ENCODE measurements at places on chromosomes 16 and 17.
A peak's percentile ranks its signal among the peaks of the same experiment; 100 is the strongest.

DNA sequence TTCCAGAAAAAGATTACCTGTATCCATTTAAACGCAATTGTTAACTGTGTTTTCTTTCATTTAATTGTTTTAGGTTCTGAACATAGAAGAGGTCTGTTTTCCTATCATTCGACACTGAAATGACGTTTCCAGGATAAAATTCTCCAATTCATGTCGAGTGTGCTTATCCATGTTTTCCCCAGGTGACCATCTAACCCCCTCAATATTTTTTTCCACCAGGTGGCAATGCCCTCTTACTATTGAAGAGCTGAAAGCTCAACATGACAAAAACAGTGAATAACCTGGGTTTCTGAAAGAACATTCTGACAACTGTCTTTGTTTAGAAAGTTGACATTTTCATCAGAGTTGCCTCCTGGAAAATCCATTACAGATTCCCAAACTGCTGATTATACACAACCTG, 948.7 kb downstream of the KCNJ2 start:
- no peak for DNase-seq

DNA sequence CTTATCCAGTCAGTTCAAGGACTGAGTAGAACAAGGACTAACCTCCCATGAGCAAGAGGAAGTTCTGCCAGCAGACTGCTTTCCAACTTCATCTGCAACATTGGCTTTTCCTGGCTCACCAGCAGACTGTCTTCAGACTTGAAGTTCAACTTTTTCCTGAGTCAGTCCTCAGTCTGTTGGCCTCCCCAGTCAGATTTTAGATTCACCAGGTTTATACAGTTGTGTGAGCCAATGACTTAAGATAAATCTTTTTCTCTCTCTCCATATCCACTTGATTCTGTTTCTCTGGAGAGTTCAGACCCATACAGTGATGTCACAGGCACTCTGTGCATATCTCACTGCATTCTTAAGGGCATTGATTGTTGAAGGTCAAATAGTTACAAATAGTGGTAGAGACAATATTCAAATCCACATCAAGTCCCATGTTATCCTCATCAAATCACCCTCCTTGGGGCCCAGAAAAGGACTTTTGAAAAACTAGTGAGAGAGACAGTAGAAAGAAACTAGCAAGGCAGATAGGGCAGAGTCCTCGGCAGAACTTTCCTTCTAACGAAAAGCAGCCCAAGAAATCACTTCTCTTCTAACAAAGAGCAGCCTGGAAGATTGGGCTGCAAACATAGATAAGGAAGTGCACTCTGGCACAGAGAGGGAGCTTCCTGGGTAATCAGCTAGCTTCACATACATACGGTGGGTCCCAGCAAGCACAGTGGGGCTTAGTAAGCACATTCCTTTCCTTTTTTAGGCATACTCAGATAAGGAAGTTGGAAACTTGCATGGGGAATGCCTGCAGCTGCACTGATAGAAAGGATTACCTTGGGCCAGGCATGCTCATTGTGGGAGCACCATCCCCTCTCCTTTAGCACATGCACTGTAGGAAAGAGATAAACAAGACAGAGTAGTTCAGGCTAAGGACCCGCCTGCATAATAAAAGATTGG, 132.3 kb upstream of the FAM20A start:
- no peak for DNase-seq

DNA sequence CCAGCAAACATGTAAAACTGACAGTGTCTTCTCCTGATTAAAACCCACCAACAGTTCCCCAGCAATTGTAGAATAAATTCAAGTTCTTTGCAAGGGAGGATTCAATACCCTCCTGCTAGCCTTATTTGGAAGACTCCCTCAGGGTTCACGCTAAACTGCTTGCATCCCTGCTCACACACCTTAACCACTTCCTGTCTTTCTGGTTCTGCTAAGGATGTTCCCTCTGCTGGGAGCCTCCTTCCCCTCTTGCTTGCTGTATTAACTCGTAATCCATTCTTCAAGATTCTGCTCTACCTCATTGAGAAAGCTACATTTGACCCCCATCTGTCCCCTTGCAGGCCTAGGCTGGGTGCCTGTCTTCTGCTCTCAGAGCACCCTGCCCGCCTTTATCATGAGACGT, 2.3 kb upstream of the SHISA6 start:
- no peak for DNase-seq

GRCh38 chr17:4573669-4574068, 10.7 kb upstream of the SMTNL2 start:
- no peak for DNase-seq

- DNase-seq = peak; percentile 72
Measured at GRCh38 chr17:45948881-45949624, 50.0 kb upstream of the STH start.

DNA sequence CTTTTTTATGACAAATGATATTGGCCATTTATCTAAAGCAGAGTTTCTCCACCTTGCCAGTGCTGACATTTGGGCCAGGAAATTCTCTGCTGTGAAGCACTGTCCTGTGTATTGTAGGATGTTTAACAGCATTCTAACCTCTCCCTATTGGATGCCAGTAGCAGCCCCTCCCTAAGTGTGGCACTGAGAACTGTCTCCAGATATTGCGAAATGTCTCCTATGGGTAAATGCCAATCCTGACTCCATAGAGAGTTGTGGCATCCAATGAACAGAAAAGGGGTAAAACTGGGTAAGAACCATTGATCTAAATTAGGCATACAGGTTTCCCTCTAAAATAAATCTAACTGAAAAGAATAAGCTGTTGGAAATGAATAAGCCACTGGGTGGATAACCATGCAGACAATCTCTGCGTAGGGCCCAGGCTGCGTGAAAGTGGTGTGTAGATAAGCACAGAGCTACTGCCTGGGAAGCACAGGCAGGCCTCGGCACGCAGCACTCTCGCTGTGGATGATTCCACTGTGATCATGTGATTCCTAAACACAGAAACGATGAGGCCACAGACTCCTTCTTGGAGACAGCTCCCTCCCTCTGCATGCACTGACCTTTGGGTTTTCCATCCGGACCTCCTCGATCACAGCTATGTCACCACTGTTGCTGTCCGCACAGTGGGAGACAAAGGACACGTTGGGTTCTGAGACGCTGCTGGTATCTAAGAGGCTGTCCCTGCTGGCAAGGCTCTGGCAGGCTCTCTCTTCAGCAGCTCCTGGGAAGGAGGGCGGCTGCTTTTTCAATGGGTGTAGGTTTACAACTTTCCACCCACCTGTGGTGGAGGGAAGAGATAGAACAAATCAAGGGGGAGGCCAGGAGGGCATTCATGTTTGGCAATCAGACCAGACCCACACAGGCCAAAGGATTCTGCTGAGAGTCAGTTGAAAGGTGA, 44.1 kb downstream of the GTF3C1 start:
- DNase-seq = no peak

- DNase-seq = no peak
Measured at GRCh38 chr16:84453061-84453752, 51.3 kb downstream of the MEAK7 start.

DNA sequence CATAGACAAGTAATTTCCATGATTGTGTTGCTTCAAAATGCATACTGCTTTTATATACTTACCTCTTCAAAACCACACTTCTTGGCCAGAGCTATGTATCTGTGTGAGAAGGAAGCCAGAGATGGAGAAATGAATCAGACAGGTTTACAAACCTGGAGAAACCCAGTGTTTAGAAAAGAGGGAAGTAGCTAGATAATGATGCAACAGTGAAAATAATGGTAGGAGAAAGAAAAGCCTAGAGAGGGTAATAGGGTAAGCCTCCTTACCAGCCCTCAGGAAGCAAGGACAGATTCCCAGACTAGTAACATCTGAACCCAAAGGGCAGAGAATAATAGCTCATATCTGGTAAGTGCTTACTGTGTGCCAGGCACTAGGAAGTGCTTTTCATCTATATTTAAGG, 250.3 kb upstream of the CDH11 start:
- DNase-seq = no peak

DNA sequence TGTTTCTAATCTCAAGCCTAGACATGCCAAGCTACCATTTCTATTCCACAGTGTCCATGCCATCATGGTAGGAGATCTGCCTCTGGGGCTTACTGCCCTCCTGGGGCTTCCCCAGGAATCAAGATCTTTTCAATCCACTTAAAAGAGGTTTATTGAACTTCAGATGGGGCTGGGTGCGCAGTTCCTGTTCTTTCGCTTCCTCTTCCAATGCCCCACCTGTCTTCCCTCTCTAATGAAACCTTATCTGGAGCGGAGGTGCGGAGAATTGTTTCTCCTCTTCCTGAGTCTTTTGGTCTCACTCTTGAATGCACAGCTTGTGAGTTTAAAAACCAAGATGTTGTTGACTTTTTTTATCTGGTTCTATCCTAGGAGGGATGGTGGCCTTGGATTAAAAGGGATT, 30.4 kb upstream of the METTL16 start:
- DNase-seq = no peak

- no peak for DNase-seq
Measured at GRCh38 chr17:32910769-32911168, 17.2 kb upstream of the TMEM98 start.

DNA sequence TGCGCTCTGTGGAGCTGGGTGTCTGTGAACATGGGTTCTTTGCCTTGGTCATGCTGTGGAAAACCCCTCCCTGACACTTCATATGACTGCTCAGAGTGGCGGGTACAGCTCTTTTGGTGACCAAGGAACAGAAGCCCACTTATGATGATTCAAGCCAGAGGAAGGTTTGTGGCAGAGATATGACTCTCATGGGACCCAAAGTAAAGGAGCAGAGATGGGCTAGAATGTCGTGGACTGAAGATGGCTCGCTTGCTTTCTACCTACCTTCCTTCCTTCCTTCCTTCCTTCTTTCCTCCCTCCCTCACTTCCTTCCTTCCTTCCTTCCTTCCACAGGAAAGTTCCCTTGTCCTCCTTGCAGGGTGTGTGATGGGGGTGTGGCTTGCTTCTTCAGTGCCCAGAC, 169.7 kb upstream of the IRX3 start:
- DNase-seq = no peak

GRCh38 chr16:2150418-2151187, 2.2 kb downstream of the RAB26 start:
- DNase-seq = no peak

DNA sequence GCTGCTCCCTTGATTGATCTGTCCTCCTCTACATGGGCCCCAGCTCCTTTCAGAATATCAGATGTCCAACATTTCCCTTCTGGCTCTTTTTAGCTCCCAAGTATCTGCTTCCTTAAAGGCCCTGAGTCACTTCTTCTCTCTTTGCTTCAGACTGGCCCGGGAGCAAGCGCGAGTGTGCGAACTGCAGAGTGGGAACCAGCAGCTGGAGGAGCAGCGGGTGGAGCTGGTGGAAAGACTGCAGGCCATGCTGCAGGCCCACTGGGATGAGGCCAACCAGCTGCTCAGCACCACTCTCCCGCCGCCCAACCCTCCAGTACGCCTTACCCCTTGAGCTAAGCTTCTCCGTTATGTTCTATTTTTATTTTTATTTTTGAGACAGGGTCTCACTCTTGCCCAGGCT, 12.3 kb downstream of the CNTROB start:
- DNase-seq = no peak

DNA sequence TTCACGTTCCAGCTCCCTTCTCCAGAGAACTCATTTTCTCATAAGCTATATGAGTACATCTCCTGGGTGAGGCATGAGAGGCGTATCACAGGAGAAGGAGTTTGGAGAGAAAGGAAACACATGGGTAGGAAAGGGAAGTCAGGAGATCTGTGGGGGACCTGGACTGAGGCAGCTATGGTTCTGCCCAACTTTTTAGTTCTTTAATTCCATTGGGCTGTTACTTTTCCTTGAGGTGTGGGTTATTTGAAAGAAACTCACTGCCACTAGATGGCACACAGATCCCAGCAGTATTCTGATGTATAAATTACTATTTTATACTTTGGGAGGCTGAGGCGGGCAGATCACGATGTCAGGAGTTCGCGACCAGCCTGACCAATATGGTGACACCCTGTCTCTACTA, 63.6 kb downstream of the NUP93 start:
- DNase-seq = no peak

DNA sequence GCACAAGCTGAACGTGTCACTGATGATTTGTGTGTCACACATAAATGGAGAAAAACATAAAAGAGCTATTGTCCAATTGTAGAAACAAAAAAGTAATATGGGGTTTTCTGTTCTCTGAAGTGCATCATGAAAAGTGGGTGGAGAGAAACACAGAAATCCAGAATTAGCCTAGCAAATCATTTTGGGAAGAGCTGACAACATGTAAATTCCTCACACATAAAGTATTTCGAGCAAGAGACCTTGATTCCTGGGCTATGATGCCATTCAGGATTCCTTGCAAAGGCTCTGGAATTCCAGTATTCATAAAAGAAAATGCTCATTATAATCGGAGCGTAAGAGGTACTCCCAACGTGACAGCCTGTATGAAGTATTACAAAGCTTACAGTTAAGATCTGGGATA, 1.1 kb downstream of the DCUN1D3 start:
- no peak for DNase-seq

DNA sequence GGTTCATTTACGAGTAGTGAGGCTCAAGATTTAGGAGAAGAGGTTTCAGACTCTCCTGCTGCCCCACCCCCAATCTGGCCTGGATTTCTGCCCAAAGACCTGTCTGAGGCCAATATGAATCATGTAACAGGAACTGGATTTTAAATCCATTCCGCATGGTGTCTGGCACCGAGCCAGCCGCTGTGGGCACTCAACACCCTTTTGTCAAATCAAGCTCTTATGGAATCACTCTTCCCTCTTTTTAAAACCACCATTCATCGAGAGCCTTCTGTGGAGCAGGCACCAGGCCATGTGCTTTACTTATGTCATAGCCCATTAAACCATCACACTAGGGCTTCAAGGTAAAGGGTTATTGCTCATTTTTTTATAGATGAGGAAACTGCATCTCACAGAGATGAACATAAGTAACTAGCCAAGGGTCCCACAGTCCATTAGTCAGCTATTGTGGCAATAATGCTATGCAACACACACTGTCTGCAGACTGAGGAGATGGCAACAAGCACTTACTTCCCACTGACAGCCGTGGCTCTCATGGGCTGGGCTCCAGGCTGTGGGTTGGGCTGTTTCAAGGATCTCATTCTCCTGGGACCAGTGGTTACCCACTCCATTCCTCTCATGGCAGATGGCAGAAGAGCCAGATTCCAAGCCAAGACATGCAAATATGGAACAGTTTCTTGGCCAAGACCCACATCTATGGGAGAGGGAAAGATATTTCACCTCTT, 93.6 kb downstream of the WSCD1 start:
- DNase-seq = no peak

DNA sequence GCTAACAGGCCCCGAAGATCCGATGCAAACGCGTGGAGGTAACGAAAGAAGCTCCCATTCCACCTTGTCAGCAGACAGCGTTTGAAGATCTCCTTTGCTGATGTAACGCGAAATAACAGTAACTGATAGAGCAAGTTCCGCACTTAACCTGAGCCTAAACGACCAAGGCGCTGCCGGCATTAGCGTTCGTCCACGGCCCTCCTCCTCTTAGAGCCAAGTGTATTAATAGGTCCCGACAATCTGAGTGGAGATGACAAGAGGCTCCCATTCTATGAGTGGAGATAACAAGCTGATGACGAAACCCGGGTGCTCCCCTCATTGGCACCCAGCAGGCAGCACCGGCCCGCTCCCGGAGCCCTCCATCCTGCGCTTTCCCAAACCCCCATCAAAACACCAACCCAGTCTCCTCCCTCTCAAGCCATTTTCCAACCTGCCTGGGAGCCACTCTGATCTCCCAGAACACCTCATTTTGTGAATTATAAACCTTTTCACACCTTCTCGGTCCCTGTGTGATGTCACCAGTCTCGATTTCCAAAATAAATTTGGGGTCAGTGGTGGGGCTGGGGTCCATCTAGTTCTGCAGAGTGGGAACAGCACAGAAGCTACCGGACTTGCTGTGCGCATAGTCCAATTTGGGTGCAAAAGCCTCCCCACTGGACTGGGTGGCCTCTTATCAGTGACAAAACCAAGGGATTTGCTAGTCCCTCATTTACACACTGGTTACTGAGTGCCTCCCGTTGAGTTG, 35.4 kb upstream of the ARL4D start:
- DNase-seq = no peak
